Right ventricle myocardium superior (tissue), 1 donor: ENCODE measurements at places on chromosomes 1 and 21. TPM values are rescaled to one million over a fixed set of nuclear protein-coding genes. Genes with fewer than 3 reads are reported as not detected.

DNA sequence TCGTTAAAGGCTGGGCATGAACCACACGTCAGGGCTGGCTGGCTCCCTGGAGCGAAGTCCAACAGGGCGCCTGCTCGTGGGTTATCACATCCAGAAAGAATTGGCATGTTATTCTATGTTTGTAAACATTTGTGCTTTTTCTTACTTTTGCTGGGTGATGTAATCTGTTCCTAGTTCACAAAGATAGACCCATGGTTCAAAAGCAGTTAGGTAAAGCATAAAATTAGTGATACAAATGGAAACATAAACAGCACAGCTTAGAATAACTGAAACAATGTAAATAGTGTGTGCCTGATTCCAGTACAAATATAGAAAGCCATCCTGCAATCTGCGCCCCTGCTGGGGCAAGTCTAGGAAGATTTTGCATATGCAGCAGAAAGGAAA is 184.0 kb upstream of the C1orf174 start:
- DNase-seq: no peak

DNA sequence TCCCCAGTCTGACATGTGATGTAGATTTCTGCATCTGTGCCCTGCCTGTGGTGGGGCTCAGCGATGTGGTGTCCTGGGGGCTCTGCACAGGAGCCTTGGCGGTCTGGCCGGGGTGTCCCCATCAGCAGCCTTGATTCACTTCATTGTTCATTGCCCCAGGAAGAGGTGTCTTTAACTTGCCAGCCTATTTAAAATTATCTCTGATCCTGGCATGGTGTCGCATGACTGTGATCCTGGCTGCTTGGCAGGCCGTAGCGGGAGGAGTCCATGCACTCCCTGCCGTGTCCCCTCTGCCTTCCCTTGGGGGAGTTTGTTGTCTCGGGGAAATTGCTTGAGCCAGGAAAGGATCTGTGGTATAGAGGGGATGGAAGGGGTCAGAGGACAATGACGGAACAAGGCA is 59.9 kb downstream of the TRIM11 start:
- DNase-seq: peak; percentile 42

GRCh38 chr1:30842697-30843354 is 65.7 kb downstream of the SDC3 start:
- DNase-seq: no peak

DNA sequence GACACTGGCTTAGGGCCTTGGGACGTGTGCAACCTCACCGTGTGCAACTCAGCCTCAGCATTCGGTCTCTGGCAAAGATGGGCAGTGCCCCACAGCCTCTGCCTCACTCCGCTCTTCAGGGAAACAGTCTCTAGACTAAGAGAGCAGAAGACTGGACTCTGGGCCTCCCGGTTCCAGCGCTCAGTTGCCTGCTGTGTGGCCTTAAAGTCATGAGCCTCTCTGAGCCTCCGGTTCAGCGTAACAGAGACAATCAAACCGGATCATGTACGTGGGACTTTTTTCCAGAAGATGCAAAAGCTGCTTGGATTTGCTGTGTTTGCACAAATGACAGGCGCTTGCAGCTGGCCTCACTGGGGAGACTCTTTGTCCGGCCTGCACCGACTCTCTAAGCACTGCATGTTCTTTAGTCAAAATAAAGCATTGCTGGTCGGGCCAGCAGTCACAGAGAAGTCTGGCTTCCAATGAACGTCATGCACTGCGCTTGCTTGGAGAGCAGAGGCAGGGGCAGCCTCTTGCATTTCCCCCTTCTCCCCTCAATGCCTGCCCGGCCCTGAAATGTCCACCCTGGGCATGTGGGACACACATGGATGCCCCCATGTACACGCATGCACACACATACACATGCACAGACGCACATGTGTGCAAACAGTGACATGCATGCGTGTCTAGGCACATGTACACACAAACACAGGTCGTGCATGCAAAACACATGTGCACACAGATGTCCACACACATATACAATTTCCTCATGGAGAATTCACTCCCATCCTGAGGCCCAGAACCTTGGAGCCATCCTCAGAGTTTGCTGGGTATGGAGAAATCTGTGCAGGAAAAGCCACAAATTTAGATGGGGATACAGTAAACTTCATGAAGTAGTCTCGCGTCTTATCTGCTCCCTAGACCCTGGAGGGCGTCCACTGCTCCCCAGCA is 152.4 kb downstream of the PRDM16 start:
- no peak for DNase-seq

GRCh38 chr21:38768471-38769063 is 37.2 kb upstream of the ETS2 start:
- no peak for DNase-seq

GRCh38 chr1:1616045-1616790 is 918 bp downstream of the MIB2 start:
- peak; percentile 71 for DNase-seq

Gene LHX8
- not detected for total RNA-seq

Gene ATAD3A
- total RNA-seq: 18.5 TPM

Gene PDZK1IP1
- not detected for total RNA-seq
